ENCODE measurements at places on chromosomes 2 and 18. TPM values are rescaled to one million over a fixed set of nuclear protein-coding genes. Genes with fewer than 3 reads are reported as not detected.

The IGFBP5 gene
- total RNA-seq, result not detected

The CNTNAP5 gene
- not detected for total RNA-seq

The TSPYL6 gene
- not detected for total RNA-seq

The KIF3C gene
- 5.1 TPM for total RNA-seq

The ASXL3 gene
- not detected for total RNA-seq

The OTX1 gene
- not detected for total RNA-seq

The GALNT14 gene
- total RNA-seq, result 0.32 TPM

The SMYD1 gene
- total RNA-seq, result not detected

The ERICH2 gene
- total RNA-seq, result not detected

The HOXD1 gene
- total RNA-seq, result not detected

The RAX gene
- not detected for total RNA-seq

The ZSWIM2 gene
- not detected for total RNA-seq

The SERPINB11 gene
- not detected for total RNA-seq

- DNase-seq, result no peak
These were observed 11.0 kb downstream of the SDC1 start for GRCh38 chr2:20213651-20214565.

- no peak for DNase-seq
These were observed 815.0 kb upstream of the ID2 start for GRCh38 chr2:7866825-7867224.

- no peak for DNase-seq
These were observed 278.5 kb upstream of the HNRNPA3 start for GRCh38 chr2:176934131-176934530.

DNA sequence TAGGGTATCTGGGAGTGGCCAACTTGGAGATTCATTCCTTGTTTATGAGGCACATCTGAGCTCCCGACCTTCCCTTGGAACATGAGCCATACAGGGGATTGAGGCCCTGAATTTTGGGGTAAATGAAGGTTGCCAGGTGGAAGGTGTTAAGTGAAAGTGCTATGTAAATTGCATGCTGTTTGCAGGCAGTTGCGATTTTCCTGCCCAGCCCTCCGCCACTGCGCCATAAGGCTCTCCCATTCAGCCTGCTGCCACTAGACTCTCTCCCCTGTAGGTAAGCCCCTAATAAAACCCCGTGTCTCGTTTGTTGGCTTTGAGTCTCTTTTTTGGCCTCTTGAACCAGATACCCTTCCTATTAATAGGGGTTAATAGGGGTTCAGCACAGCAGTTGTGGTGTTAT lies 33.8 kb downstream of the PCARE start:
- no peak for DNase-seq

DNA sequence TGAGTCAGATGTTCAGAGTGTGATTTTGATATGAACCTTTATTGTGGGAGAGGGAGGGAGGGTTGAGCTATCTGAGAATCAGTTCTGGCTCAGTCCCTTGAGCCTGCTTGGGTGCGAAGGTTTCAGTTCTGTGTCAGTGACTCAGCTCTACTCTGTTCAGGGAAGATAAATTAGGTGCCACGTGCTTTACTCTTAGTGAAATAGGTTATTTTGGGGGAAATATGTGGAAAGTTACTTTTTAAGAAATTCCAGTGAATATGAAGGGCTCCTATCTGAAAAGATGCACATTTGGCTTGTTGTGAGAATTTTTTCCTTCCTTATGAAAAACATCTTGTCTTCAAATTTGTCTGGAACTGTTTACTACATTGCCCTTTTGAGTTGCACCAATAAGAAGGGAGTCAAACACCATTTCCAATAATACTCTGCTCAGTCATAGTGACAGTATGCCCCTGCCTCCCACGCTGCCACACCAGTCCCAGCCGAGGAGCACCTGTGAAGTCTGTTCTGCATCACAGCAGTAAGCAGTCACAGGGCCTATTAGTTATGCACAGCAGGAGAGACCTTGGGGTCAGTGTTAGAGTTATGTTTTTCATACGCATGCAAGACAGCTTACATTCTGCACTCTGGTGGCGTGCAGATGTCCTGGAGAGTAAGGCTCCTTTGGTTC lies 32.8 kb upstream of the DNAH7 start:
- no peak for DNase-seq

GRCh38 chr18:29501952-29502351 lies 1325.0 kb upstream of the CDH2 start:
- no peak for DNase-seq

GRCh38 chr18:11118051-11118766 lies 31.2 kb downstream of the PIEZO2 start:
- DNase-seq, result no peak

DNA sequence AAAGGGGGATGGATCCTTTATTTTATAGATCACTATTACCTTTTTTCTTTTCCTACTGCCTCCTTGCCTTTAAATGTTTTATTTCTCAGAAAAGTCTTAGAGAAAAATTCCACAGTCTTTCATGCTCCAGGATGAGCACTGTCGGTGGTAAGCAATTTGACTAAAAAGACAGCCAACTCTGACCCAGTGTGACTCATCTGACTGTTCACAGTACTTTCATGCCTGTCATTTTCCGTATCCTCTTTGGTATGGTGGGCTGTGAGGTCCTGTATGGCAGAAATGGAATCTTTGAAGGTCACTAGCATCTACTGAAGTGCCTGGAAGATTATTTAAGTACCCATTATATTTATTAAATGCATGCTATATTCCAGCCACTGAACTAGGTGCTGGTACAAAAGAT lies 2.1 kb upstream of the RFTN2 start:
- no peak for DNase-seq

GRCh38 chr2:15842758-15843666 lies 97.3 kb upstream of the MYCN start:
- DNase-seq, result no peak

GRCh38 chr2:24740142-24740541 lies 53.0 kb downstream of the PTRHD1 start:
- DNase-seq, result no peak

DNA sequence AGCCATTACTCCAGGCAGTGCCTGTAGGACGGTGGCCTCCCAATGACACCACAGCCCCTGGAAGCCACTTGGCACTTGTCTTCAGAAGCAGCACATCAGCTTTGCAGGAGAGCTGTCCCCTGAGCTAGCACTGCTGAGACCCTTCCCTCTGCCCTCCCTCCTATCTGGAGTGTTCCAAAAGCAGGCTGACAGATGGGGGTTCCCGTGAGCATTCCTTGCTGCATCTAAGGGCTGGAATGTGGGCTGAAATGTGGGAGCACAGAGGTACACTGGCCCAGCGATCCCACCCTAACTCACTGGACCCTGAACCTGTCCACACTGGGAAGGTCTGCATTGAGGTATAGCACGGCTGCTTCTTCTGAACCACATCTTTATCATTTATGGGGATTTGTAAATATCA lies 230.1 kb downstream of the ANAPC1 start:
- DNase-seq, result no peak

DNA sequence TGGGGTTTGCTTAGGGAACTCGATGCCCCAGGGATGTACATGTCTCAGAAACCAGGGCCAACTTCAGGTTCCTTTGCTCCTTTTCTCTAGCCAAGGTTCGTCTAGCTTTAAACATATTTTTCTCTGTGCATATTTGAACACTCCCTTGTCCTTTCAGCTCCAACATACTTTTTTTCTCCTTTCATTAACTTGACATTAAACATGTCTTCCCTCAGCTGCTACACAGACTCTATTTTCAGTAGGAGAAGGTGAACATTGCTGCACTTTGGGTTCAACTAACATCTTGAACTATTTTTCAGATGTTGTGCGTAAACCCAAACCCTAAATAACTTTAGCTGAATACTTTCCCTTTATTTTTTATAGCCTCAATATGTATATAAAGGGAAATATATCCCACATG lies 212.9 kb downstream of the MTX2 start:
- DNase-seq, result no peak

- DNase-seq, result no peak
These were observed 286.9 kb downstream of the MEIS1 start for GRCh38 chr2:66721776-66722175.

GRCh38 chr2:64854773-64855237 lies 134.4 kb upstream of the SLC1A4 start:
- DNase-seq, result no peak

- DNase-seq, result no peak
These were observed 45.7 kb upstream of the STK17B start for GRCh38 chr2:196217116-196217515.

GRCh38 chr18:3652380-3653262 lies 202.6 kb downstream of the TGIF1 start:
- DNase-seq, result no peak

GRCh38 chr18:42778024-42778423 lies 337.5 kb downstream of the RIT2 start:
- no peak for DNase-seq

DNA sequence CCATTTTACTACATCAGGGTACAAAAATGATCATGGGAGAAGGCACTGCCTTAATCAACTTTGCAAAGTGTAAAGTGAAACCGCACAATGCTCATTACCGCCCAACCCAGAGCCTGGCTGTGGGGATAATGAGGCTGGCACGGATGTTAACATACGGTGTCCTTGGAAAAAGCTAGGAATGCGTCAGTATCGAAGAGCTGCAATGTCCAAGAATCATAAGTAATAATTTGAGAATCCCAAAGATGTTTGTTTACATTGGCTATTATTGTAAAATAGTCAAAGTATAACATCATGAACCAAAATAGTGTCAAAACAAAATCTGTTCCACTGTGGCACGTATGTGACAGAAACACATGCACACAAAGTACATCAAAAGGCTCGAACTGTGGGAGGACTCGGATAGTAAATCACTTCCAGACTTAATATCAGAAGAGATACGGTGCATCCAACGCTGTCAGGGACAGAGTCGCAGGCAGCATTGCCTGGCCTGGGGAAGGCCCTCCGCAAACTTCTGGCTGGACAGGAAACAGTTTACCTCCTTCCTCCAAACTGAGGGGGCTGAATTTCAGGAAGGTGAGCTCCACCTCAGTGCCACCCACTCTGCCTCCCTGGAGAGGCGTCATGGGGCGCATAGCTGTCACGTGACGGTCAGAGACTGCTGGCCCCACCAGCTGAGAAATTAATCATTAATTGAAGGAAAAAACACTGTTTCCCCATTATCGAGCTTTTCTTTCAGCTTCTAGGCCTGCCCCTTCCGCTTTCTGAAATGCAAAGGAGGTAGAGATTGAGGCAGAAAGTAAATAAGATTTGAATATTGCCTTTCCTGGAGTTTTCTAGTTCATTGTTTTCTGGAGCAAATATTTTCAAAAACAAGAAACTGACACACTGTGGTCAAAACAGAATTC lies 1.8 kb upstream of the ID2 start:
- no peak for DNase-seq
